ENCODE measurements at places on chromosomes 1 and 21. TPM values are rescaled to one million over a fixed set of nuclear protein-coding genes. Genes with fewer than 3 reads are reported as not detected.

The VWA5B1 gene
- total RNA-seq, result not detected

The PSMG1 gene
- total RNA-seq, result 58.9 TPM

The MATN1 gene
- under 0.01 TPM for total RNA-seq

The AIM2 gene
- total RNA-seq, result not detected

The TRIM46 gene
- 1.2 TPM for total RNA-seq

The HSPA6 gene
- total RNA-seq, result 0.99 TPM

The TCHHL1 gene
- not detected for total RNA-seq

The AGT gene
- not detected for total RNA-seq

The IL20 gene
- total RNA-seq, result not detected

The INSRR gene
- total RNA-seq, result not detected

The ABCB10 gene
- 24.2 TPM for total RNA-seq

The DNAJB4 gene
- total RNA-seq, result 267 TPM

The GUK1 gene
- 590 TPM for total RNA-seq

The RAB7B gene
- total RNA-seq, result not detected

The CYP4A22 gene
- not detected for total RNA-seq

The NBPF4 gene
- not detected for total RNA-seq

The PERM1 gene
- not detected for total RNA-seq

The ATP1A4 gene
- total RNA-seq, result not detected

The C1orf116 gene
- total RNA-seq, result not detected

The LCE2D gene
- total RNA-seq, result not detected

The CLEC20A gene
- total RNA-seq, result not detected

The THEM5 gene
- not detected for total RNA-seq

The SFT2D2 gene
- total RNA-seq, result 33.3 TPM

The RXFP4 gene
- total RNA-seq, result not detected

The TSPAN1 gene
- 0.22 TPM for total RNA-seq

The SKI gene
- 11.8 TPM for total RNA-seq

The SPAG17 gene
- not detected for total RNA-seq

The SLC44A5 gene
- total RNA-seq, result 2.2 TPM

The TRABD2B gene
- total RNA-seq, result not detected

The TMEM82 gene
- total RNA-seq, result not detected

The KRTAP12-2 gene
- not detected for total RNA-seq

The CFAP107 gene
- not detected for total RNA-seq

Data from lung microvascular endothelial cell (primary cell).